ENCODE measurements at places on chromosomes 12 and 14.

GRCh38 chr12:57838594-57839302 is 7.8 kb downstream of the CTDSP2 start:
- no peaks in the 10 kb centered on the region for H3K36me3 ChIP-seq
- H3K4me1 ChIP-seq = peaks cover 46% of the 10 kb centered on the region
- H3K27ac ChIP-seq = peak overlapping the region; percentile 32

DNA sequence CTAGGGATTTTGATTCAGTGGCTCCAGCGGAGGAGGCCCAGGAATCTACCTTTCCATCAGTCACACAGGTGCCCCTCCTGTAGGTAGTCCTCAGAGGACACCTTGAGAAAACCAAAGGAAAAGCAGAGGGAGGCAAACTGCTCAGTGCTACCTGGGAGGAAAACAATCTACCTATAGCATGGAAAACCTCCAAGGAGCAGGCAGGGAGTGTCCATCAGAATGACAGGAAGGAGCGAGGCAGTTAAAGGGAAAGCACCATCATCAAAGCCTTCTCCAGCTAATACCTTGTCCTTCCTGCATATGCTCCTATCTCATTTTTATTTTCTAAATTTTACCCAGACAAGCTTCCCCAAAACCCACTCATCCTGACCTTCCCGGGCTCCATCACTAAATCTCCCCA is 25.4 kb downstream of the DPF3 start:
- no peaks in the 10 kb centered on the region for H3K27me3 ChIP-seq
- H3K4me1 ChIP-seq = no peaks in the 10 kb centered on the region
- H3K27ac ChIP-seq = no peak overlapping the region
- no peaks in the 10 kb centered on the region for H3K36me3 ChIP-seq
- no peak overlapping the region for H3K4me3 ChIP-seq
- DNase-seq = no peak

GRCh38 chr14:28375295-28375694 is 391.3 kb upstream of the FOXG1 start:
- DNase-seq = peak; percentile 4
- no peak overlapping the region for H3K27ac ChIP-seq
- no peaks in the 10 kb centered on the region for H3K4me1 ChIP-seq

GRCh38 chr14:21852061-21852664 is 178.5 kb upstream of the OR4E1 start:
- DNase-seq = peak; percentile 74
- H3K27me3 ChIP-seq = peaks cover 22% of the 10 kb centered on the region
- no peaks in the 10 kb centered on the region for H3K36me3 ChIP-seq
- H3K4me1 ChIP-seq = no peaks in the 10 kb centered on the region
- no peak overlapping the region for H3K4me3 ChIP-seq

DNA sequence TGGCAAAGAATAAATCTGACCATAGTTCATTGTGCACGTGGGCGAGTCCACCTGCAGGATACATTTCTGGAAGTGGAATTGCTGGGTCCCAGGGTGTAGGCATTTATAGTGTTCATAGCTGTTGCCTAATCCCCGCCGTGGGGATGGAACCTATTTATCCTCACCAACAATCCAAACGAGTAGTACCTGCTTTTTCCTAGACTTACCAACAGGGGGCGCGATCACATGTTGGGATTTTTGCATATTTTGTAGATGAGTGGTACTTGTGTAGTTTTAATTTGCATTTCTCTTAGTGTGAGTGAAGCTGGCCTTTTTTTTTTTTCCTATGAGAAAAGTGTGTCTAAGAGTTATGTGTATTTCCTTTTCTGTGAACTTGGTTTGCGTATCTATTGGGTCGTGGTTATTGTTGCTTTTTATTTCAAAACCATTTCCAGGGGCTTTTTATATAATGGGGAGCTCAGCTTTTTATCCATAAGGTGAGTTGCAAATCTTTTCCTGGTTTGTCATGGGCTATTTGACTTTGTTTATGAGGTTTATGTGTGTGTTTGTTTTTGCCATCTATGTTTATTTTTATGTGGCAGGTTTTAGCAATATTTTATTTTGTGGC is 67.2 kb downstream of the CCDC92 start:
- H3K4me3 ChIP-seq = no peak overlapping the region
- H3K36me3 ChIP-seq = no peaks in the 10 kb centered on the region
- peak; percentile 66 for DNase-seq
- no peaks in the 10 kb centered on the region for H3K27me3 ChIP-seq

DNA sequence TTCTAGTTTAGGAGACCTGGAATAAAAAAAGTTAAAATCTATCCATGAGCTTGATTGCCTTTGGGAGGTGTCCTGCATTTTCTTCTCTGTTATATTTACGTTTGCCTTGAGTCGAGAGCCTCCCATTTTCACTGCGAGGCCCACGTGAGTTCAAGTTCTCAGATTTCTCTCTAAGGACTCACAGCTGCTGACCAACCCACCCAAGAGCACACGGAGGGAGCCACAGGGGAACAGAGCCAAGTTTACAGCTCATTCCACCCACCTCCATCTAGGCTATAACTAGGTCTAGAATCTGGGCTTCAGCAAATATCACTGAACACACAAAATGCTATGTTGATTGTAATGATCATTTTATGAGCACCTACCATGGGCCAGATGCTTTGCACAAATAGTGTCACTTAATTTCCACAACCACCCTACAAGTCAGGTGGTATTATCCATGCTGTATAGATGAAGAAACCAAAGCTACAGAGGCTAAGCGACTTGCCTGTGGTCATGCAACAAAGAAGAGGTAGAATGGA is 16.7 kb downstream of the ALDH1L2 start:
- H3K36me3 ChIP-seq = no peaks in the 10 kb centered on the region
- H3K4me1 ChIP-seq = no peaks in the 10 kb centered on the region
- no peaks in the 10 kb centered on the region for H3K27me3 ChIP-seq
- H3K27ac ChIP-seq = no peak overlapping the region

- H3K27ac ChIP-seq = no peak overlapping the region
- no peak overlapping the region for H3K4me3 ChIP-seq
- H3K4me1 ChIP-seq = no peaks in the 10 kb centered on the region
- H3K27me3 ChIP-seq = no peaks in the 10 kb centered on the region
- no peak for DNase-seq
- no peaks in the 10 kb centered on the region for H3K36me3 ChIP-seq
Observed at GRCh38 chr14:85471744-85472143, 58.2 kb upstream of the FLRT2 start.

GRCh38 chr12:77678621-77679020 is 152.1 kb upstream of the NAV3 start:
- H3K27ac ChIP-seq = no peak overlapping the region
- no peaks in the 10 kb centered on the region for H3K36me3 ChIP-seq
- H3K27me3 ChIP-seq = no peaks in the 10 kb centered on the region
- H3K4me3 ChIP-seq = no peak overlapping the region
- no peak for DNase-seq

- no peak overlapping the region for H3K27ac ChIP-seq
- no peaks in the 10 kb centered on the region for H3K36me3 ChIP-seq
- no peaks in the 10 kb centered on the region for H3K27me3 ChIP-seq
- no peaks in the 10 kb centered on the region for H3K4me1 ChIP-seq
- no peak for DNase-seq
Observed at GRCh38 chr14:92540472-92541048, 27.0 kb downstream of the RIN3 start.

DNA sequence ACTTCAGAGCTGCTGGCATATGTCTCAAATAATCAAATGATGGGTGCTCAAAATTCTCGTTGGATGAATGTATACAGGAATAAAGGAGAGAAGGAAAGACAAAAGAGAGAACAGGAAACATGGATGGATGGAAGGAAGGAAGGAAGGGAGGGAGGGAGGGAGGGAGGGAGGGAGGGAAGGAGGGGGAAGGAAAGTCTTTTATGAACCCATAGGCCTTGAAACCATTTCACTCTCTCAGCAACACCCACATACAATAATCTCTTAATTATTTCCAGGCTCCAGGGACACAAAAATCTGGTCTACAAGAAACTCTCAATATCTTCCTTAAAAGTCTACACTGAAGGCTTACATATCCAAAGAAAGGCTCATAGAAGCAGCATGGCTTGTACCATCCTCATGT is 363.4 kb upstream of the TMPO start:
- H3K4me3 ChIP-seq = no peak overlapping the region
- peak overlapping the region; percentile 55 for H3K27ac ChIP-seq
- no peak for DNase-seq
- no peaks in the 10 kb centered on the region for H3K36me3 ChIP-seq
- no peaks in the 10 kb centered on the region for H3K27me3 ChIP-seq

DNA sequence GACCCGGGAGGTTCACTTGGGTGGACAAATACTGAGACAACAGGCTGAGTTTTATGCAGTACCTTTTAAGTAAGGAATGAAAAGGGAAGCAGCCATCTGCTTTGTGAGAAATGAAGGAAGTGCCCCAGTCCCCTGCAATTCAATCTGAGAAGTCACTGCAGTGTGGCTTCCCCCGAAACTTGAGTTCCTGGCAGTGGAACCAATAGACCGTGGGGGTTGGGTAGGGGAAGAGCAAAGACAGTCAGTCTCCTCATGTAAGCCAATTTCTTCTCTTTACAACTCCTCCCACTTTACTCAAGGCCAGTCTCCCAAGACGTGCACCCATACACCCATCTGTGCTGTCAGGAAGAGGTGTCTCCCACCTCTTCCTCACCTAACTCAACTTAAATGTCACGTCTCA is 206.5 kb downstream of the BCAT1 start:
- DNase-seq = peak; percentile 49
- no peak overlapping the region for H3K4me3 ChIP-seq
- no peaks in the 10 kb centered on the region for H3K27me3 ChIP-seq
- no peaks in the 10 kb centered on the region for H3K36me3 ChIP-seq

DNA sequence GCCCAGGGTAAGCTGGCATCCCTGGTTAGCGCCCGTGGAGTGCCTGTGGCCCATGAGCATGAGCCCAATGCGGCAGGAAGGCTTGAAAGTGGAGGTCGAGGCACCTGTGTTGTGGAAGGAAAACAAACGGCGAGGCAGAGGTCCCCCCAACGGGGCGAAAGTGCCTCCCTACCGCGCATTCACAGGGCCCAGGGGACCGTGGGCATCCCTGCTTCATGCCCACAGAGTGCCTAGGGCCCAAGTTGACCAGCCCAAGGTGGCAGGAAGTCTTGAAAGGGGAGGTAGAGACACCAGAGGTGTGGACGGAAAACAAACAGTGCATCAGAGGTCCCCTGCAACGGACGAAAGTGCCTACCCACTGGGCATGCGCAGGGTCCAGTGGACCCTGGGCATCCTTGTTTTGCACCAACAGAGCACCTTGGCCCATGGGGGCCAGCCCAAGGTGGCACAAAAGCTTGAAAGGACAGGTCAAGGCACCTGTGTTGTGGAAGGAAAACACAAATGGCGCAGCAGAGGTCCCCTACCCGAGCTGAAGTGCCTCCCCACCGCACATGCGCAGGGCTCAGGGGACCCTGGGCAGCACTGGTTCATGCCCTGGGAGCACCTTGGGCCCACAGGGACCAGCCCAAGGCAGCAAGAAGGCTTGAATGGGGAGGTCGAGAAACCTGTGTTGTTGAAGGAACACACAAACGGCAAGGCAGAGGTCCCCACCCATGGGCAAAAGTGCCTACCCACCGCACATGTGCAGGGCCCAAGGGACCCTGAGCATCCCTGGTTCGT is 377.5 kb downstream of the ALG10 start:
- H3K27ac ChIP-seq = no peak overlapping the region
- H3K4me1 ChIP-seq = no peaks in the 10 kb centered on the region
- H3K36me3 ChIP-seq = no peaks in the 10 kb centered on the region
- no peaks in the 10 kb centered on the region for H3K27me3 ChIP-seq
- no peak for DNase-seq

DNA sequence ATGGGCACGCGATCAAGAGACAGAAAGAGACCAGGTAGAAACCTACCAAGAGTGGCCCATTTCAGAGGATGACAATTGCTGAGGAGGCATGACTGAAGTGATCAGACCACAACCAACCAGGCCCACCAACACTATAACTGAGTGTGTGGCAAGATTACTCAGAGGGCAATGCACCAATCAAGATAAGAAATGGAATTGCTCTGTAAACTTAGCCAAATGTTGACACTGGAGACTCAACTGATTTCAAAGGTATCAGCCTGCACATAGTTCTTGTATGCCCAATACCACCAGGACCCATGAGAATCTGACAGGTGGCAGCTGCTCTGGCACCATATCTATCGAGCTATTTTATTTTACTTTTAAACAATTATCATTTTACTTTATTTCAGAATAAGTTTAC is 128.9 kb downstream of the FOXN3 start:
- no peak overlapping the region for H3K4me3 ChIP-seq
- DNase-seq = no peak
- no peak overlapping the region for H3K27ac ChIP-seq
- peaks cover 19% of the 10 kb centered on the region for H3K36me3 ChIP-seq
- no peaks in the 10 kb centered on the region for H3K27me3 ChIP-seq

DNA sequence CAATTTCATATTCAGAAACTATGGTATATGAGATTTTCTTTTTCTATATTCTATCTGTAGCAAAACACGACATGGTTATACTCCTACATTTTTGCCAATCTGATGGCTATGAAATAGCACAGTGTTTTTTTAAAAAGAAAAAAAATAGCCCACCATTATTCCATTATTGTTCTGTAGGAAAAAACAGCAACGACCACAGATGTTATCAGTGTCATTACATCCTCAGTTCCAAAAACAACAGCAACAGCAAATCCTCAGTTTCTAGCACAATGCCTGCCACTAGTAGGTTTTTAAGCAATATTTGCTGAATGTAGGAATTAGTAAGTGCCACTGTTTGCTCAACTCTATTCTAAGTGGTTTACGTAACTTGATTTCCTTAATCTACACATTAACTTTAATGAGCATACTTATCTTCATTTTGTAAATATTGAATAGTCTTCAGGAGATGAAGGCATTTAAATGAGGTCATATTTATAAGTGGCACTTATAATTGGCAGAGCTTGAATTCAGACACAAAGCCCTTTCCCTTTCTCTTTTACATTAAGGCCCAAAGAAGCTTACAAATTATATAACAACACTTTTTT is 8.3 kb downstream of the RNASE6 start:
- H3K27ac ChIP-seq = no peak overlapping the region
- H3K4me3 ChIP-seq = no peak overlapping the region
- H3K27me3 ChIP-seq = no peaks in the 10 kb centered on the region
- no peaks in the 10 kb centered on the region for H3K36me3 ChIP-seq

GRCh38 chr12:2287589-2287988 is 234.8 kb downstream of the CACNA1C start:
- no peaks in the 10 kb centered on the region for H3K36me3 ChIP-seq
- peaks cover 3% of the 10 kb centered on the region for H3K4me1 ChIP-seq
- H3K27me3 ChIP-seq = peaks cover 20% of the 10 kb centered on the region

DNA sequence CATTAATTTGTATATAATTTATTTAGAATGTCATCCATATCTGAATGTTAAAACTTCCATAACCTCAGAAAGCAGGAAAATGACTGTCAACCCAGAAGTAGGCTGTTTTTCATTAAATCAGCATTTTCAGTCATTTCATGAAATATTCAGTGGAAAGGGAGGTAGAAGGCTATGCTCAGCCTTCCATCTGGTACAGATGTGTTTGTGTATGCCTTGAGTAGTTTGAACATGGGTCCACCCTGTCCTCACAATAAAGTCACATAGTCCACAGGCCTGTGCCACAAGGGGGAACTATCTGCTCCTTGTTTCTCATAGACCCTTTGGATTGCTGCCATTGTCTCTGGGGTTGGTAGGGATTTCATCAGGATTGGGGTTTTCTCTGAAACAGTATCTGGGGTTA is 9.1 kb downstream of the LACRT start:
- peaks cover 8% of the 10 kb centered on the region for H3K27me3 ChIP-seq
- no peak for DNase-seq
- H3K4me3 ChIP-seq = no peak overlapping the region
- H3K27ac ChIP-seq = no peak overlapping the region
- no peaks in the 10 kb centered on the region for H3K4me1 ChIP-seq
- no peaks in the 10 kb centered on the region for H3K36me3 ChIP-seq

- no peak for DNase-seq
- H3K27me3 ChIP-seq = no peaks in the 10 kb centered on the region
- H3K36me3 ChIP-seq = no peaks in the 10 kb centered on the region
- no peaks in the 10 kb centered on the region for H3K4me1 ChIP-seq
Observed at GRCh38 chr12:5660238-5660637, 228.3 kb downstream of the NTF3 start.
